ENCODE measurements at places on chromosomes 2 and 18.

- H3K27me3 ChIP-seq = no peaks in the 10 kb centered on the region
- H3K4me1 ChIP-seq = no peaks in the 10 kb centered on the region
- H3K36me3 ChIP-seq = no peaks in the 10 kb centered on the region
- no peak overlapping the region for H3K4me3 ChIP-seq
- ATAC-seq = no peak
Observed at GRCh38 chr2:51490576-51491234, 458.8 kb upstream of the NRXN1 start.

GRCh38 chr2:216619411-216620393 lies 13.5 kb upstream of the IGFBP2 start:
- H3K4me1 ChIP-seq = peaks cover 29% of the 10 kb centered on the region
- no peak for ATAC-seq
- no peaks in the 10 kb centered on the region for H3K36me3 ChIP-seq
- H3K4me3 ChIP-seq = no peak overlapping the region

GRCh38 chr2:15810477-15811150 lies 129.7 kb upstream of the MYCN start:
- H3K27ac ChIP-seq = no peak overlapping the region
- no peak for ATAC-seq
- no peak overlapping the region for H3K4me3 ChIP-seq
- no peaks in the 10 kb centered on the region for H3K36me3 ChIP-seq
- no peaks in the 10 kb centered on the region for H3K27me3 ChIP-seq

DNA sequence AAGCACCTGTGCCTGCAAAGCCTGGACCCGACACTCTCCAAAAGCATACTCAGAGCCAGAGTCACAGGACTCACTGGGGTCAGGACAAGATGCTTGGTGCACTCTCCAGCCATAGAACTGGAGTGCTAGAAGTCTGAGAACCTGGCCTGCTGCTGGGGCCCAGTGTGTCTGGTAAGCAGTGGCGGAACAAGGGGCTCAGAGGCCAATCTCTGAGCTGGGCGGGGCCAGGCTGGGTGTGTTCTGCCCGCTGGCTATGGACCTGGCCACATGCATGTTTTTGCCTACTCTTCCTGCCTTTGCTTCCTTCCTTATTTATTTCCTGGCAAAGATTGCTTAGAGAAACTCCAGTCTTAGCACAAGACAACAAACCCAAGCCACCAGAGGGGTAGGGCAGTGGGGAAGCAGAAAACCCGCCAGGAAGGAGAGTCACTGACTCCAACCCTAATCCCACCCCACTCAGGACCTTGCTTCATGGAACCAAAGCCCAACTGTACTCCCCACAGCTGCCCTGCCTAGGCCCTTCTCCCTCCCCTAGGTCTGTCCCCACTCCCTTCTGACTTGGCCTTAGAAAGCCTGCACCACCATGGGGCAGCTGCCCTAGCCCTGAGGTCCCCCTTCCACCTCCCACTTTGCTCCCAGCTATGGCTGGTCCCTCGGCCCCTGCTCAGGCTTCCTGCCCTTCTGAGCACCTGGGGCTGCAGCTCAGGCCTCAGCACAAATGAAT lies 315.5 kb downstream of the CELF4 start:
- no peak overlapping the region for H3K27ac ChIP-seq
- no peak overlapping the region for H3K4me3 ChIP-seq
- ATAC-seq = no peak

GRCh38 chr2:47226132-47226922 lies 71.2 kb upstream of the STPG4 start:
- H3K36me3 ChIP-seq = no peaks in the 10 kb centered on the region
- no peaks in the 10 kb centered on the region for H3K27me3 ChIP-seq
- peaks cover 46% of the 10 kb centered on the region for H3K4me1 ChIP-seq
- ATAC-seq = no peak

Measured in gastroesophageal sphincter (tissue), 4 donors.